Effector memory CD8-positive, alpha-beta T cell (primary cell): ENCODE measurements at places on chromosomes 3 and 15.

GRCh38 chr15:95944661-95945255 is 385.7 kb upstream of the NR2F2 start:
- H3K4me3 ChIP-seq = no peak overlapping the region
- H3K4me1 ChIP-seq = no peaks in the 10 kb centered on the region
- no peaks in the 10 kb centered on the region for H3K27me3 ChIP-seq
- DNase-seq = no peak

DNA sequence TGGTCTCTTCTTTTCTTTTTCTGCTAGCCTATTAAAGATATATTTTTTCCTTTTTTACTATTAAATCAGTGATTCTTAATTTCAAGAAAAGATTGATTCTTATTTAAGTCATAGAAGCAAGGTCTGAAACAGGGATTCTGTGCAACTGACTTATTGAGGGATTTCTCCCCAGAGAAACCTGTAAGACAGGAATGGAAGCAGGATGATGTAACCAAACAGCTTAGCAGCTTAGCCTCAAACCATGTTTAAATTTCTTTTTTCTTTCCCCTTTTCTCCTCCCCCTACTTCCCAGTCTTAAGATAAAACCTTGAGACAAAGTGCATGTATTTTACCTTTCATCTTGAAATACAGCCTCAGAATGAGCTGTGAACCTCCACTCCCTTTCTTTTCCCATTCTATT is 322.8 kb downstream of the NEK10 start:
- no peaks in the 10 kb centered on the region for H3K4me1 ChIP-seq
- no peaks in the 10 kb centered on the region for H3K27me3 ChIP-seq
- no peak overlapping the region for H3K4me3 ChIP-seq
- no peak for DNase-seq
- no peaks in the 10 kb centered on the region for H3K36me3 ChIP-seq

GRCh38 chr3:142853270-142854168 is 35.4 kb downstream of the PCOLCE2 start:
- H3K27me3 ChIP-seq = peaks cover 7% of the 10 kb centered on the region
- no peaks in the 10 kb centered on the region for H3K36me3 ChIP-seq
- H3K27ac ChIP-seq = no peak overlapping the region
- no peak for DNase-seq

DNA sequence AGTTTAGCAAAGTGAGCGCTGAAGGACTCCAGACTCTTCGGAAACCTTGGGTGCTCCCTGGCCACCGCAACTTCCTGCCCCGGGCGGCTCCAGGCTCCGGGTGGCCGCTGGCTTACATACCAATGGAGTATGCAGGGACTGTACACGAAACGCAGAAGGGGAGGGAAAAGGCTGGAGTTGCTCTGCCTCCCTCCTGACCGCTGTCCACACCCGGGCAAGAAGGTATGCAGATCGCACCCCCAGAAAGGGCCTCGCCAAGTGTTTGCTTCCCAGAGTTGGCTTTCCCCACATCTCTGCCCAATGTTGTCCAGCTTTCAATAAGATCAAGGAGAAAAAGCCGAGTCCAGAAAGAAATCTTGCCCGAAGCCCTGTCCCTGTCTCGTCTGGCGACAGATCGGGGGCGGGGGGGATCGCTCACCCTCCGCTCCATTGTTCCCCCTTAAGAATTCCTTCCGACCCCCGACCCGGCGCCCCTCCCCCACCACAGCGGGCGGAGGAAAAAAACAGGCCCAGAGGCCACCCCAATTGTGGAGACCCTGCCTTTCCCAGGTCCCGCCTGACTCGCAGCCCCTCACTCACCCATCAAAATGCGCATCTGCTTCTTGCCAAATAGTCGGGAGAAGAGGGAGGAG is 533 bp downstream of the ARF4 start:
- H3K36me3 ChIP-seq = peaks cover 62% of the 10 kb centered on the region
- H3K4me1 ChIP-seq = peaks cover 37% of the 10 kb centered on the region
- DNase-seq = peak; percentile 41
- no peaks in the 10 kb centered on the region for H3K27me3 ChIP-seq

DNA sequence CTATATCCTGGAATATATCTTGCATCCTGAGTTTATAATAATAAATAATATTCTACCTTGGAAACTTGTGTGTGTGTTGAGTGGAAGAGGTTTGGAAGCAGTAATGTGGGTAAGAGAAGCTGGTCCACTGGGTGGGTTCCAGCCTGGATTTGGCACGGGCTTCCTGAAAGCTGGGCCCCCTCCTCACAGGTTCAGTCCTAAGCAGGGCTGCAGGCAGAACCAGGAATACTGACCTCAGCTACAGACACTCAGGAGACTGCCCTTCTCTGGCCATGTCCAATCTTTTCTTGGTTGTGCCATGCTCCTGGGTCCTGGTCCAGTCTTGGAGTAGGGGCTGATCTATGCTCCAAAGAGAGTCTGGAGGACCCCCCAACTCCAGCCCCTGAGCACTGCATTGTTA is 4.5 kb downstream of the MYD88 start:
- H3K4me1 ChIP-seq = peaks cover 18% of the 10 kb centered on the region
- H3K27me3 ChIP-seq = no peaks in the 10 kb centered on the region
- peaks cover 27% of the 10 kb centered on the region for H3K36me3 ChIP-seq

- no peaks in the 10 kb centered on the region for H3K4me1 ChIP-seq
- no peak for DNase-seq
- H3K4me3 ChIP-seq = peak overlapping the region; percentile 89
- H3K36me3 ChIP-seq = peaks cover 10% of the 10 kb centered on the region
These were observed 566 bp upstream of the MKRN3 start for GRCh38 chr15:23564821-23565394.
